ENCODE measurements at places on chromosomes 16 and 17.

DNA sequence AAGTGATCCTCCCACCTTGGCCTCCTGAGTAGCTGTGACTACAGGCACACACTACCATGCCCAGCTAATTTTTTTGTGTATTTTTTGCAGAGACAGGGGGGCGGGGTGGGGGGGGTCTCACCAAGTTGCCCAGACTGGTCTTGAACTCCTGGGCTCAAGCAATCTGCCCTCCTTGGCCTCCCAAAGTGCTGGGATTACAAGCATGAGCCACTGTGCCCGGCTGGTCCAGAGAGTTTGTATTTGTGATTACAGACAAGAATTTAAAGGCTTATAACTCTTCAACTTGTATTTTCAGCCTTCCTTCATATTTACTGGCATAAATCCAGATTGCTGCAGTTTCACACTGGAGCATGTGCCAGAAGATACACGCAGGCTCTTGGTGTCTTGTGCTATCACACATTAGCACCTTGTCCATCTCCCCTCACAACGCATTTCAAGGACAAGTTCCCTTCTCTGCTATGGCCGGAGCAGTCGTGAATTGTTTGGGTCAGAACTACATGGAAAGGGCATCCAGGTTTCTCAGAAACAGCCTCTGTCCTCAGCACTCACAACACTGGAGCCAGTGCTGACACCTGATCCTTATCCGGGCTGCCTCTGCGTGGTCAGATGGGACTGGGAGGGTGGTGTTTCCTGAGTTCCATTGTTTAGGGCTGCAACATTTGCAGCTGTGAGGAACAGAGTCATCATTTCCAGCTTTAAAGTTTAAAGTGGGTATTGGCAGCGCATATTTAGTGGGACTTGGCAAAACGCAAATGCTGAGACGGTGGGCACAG lies 28.1 kb downstream of the WSCD1 start:
- no peak for DNase-seq

- DNase-seq, result no peak
Observed at GRCh38 chr16:89190150-89190958, 10.0 kb downstream of the SLC22A31 start.

GRCh38 chr16:745739-746138 lies 4.9 kb upstream of the CIAO3 start:
- DNase-seq, result no peak

GRCh38 chr16:68711421-68712139 lies 25.5 kb upstream of the CDH1 start:
- DNase-seq, result no peak

- DNase-seq, result no peak
Observed at GRCh38 chr17:58303971-58304749, 23.4 kb upstream of the MPO start.

- no peak for DNase-seq
Observed at GRCh38 chr16:4116325-4117249, at the start of gene ADCY9. Gene ADCY9 (minus strand): TSS chr16:4116442. CDS start chr16:4115442, 1,000 bp downstream.

DNA sequence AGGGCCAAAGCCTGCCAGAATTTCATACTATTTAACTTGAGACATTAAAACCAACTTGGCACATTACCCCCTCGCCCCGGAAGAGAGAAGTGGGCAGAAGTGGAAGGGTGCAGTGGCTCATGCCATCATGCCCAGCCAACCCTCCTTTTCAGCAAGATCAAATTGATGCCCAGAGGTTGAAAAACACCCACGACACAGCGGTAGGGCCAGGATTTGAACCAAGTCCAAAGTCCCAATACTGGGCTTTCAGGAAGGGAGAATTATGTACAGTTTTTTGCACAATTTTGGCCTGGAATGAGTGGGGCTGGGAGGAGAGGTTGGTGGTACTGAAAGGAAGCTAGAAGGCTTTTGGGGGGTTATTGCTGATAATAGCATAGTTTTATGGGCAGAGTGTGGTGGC lies 11.0 kb downstream of the PDP2 start:
- DNase-seq, result no peak

GRCh38 chr17:81898029-81898866 lies 3.8 kb upstream of the NPB start:
- DNase-seq, result peak; percentile 94

DNA sequence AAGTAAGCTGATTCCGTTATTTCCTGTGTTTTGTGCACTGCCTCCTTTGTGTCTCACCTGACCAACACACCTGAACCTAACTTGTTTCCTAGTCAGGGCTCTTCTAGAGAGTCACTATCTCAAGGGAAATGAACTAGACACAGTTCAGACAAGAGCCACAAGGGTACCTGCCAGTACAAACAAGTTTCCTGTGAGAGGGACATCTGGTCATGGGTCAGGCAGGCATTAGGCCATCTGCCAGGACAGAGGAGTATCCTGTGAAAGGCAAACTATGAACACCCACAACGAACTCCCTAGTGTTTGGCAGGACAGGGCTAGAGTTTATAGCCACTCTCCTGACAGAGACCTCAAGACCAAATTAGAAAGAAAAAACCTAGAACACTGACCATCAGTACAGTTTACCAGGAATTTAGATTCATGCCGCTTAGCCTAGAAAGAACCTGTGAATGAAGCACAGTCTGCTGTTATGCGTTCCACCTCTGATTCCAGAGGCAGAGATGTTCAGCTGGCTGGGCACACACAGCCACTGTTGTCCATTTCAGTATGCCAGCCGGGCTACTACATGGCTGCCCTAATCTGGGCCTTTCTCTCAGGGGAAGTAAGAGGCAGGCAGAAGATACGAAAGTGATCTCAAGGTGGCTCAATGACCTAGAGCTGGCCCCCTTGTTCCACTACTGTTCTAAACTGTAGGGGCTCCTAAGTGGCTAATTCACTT lies 20.7 kb upstream of the GLG1 start:
- DNase-seq, result no peak

GRCh38 chr16:55703003-55704001 lies 47.5 kb downstream of the SLC6A2 start:
- DNase-seq, result no peak

DNA sequence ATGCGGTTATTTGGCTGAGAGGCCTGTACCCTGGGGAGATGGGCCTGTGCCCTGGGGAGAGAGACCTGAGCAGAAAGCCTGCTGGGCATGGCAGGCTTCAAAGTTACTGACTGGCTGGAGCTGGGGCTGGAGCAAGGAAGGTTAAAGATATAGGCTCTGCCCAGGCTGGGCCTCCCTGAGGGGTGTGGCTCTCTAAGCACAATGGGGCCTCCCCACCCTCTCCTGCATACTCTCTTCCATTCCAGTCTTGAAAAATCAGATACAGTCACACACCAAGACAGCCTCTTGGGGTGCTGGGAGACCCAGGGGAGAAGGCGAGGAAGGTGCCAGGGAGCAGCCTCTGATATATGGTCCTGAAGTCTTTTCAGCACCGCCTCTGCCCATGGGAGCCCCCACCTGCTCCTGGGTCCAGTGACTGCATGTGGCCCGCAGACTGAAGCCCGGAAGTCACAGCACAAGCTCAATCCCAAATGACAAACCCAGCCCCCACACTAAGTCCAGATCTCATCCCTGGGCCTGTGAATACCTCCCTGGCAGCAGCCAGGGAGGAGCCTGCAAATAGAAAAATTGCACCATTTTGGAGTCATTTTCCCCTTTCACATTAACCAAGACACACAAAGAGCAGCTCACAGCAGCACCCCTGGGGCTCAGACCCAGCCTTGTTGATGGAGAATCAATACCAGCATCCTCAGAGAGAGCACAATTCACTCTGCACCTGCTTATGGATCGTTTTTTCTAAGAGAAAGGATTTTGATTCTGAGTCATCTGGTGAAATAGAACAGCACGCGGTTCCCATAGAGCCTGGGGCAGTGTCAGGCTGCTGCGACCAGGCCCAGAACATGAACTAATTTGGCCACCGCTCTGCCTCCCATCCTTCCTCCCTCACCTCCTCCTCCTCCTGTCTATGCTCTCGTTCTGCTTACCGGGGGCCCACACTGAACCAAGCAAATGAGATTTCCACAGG lies 25.6 kb upstream of the CACNG1 start:
- DNase-seq, result no peak

GRCh38 chr16:24125214-24125613 lies 130.9 kb upstream of the CACNG3 start:
- no peak for DNase-seq

Measured in GM04503 (cell line).